ENCODE measurements at places on chromosomes 2 and 18.

- no peak for DNase-seq
Observed at GRCh38 chr2:161163440-161163839, 3.2 kb downstream of the TANK start.

- no peak for DNase-seq
Observed at GRCh38 chr2:205524656-205525055, 157.6 kb upstream of the NRP2 start.

DNA sequence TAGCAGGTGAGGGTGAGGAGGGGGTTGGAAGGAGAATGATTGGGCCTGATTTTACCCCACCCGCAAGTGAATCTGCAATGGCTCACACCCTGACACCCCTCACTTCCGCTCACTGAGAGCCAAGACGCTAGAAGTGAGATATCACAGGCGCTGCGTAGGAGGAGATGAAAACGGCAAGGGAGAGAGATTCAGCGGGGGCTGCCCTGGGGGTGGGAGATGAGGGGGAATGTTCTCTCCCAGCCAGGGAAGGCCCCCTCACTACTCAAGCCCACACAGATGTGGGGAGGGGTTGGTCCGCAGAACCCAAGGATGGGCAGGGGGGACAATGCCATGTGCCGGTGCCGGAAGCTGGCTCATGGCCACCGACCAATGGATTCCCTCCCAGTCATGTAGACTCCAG lies 32.9 kb downstream of the LOXHD1 start:
- DNase-seq = no peak

DNA sequence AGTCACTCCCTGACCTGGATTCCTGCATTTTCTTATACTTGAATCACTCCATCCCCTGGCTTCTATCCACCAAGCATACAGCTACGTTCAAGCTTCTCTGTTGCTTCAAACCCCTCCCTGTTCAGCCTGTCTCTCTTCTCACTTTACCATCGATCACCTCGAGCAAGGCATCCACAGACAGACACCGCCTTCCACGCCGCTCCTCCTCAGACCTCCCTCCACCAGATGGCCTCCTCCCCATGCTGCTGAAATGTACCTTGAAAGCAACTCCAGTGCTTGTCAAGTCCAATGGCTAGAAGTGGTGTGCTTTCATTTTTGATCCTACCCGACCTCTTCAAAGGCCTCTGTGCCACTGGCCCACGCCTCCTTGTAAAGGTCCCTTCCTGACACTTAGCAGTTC lies 131.3 kb upstream of the ACAA2 start:
- DNase-seq = no peak

DNA sequence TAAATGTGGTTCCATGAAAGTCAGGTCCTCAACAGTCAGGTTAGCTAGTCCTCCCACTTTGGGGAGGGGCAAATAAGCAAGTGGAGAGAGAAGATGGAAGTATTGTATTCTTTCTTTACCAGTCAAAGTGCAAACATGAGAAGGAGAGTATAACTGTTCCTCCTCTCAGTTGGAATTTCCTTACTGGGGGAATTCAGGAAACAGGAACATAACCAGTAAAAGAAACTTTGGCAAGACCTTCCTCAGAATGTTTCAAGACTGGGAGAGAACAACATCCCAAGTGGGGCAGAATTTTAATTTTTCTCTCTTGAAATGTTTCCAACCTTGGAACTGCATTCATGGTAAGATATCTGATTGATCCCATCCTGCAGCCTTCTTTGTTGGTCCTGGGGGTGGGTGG lies 552.4 kb upstream of the TNP1 start:
- DNase-seq = no peak

- no peak for DNase-seq
Observed at GRCh38 chr2:103139628-103140268, 377.9 kb downstream of the TMEM182 start.
